ENCODE measurements at places on chromosomes 5 and 9. TPM values are rescaled to one million over a fixed set of nuclear protein-coding genes. Genes with fewer than 3 reads are reported as not detected.

ADRA1B gene
- total RNA-seq, result 1.3 TPM

PCDHGB3 gene
- total RNA-seq, result 0.83 TPM

FGF10 gene
- total RNA-seq, result not detected

DOLPP1 gene
- total RNA-seq, result 20.6 TPM

RANBP3L gene
- total RNA-seq, result not detected

SOX30 gene
- not detected for total RNA-seq

PCDH1 gene
- 37.9 TPM for total RNA-seq

PCDHGB7 gene
- 0.90 TPM for total RNA-seq

PDE6A gene
- 0.11 TPM for total RNA-seq

MSMP gene
- total RNA-seq, result not detected

SEMA4D gene
- total RNA-seq, result 6.4 TPM

C5orf52 gene
- not detected for total RNA-seq

Data from A375 (cell line).